ENCODE measurements at places on chromosomes 7 and 10.

GRCh38 chr10:69337296-69338132 is 59.2 kb downstream of the HK1 start:
- DNase-seq, result peak; percentile 68

DNA sequence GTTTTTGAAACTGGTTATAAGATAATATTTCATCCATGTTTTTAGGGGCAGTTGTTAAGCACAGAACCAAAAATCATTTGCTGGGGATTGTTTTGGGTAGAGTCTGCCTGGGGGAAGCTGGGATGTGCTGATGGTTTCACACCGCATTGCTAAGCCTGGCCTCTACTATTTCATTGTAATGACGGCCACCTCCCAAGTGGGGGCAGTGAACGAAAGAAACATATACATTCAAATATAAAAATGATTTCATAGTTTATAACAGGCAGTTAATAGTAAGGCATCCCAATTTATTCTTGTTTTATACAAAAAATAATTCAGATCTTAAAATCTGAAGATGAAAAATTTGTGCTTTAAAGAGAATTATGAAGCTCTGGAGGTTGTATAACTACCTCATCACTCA is 750.8 kb downstream of the REEP3 start:
- no peak for DNase-seq

DNA sequence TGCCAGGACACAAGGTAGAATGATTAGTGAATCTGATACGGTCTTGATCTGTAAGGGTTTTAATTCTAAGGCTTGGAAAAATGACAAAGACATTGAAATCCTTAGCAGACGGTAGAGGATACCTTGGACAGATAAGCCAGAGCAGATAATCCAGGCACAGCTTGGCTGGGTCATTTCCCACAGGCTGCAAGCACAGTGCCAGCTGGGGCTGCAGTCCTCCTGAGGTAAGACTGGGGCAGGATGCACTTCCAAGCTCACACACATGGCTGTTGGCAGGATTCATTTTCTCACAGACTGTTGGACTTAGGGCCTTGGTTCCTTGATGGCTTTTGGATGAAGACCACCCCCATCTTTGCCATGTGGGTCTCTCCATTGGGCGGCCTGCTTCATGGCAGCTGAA is 63.2 kb upstream of the BMPER start:
- no peak for DNase-seq

DNA sequence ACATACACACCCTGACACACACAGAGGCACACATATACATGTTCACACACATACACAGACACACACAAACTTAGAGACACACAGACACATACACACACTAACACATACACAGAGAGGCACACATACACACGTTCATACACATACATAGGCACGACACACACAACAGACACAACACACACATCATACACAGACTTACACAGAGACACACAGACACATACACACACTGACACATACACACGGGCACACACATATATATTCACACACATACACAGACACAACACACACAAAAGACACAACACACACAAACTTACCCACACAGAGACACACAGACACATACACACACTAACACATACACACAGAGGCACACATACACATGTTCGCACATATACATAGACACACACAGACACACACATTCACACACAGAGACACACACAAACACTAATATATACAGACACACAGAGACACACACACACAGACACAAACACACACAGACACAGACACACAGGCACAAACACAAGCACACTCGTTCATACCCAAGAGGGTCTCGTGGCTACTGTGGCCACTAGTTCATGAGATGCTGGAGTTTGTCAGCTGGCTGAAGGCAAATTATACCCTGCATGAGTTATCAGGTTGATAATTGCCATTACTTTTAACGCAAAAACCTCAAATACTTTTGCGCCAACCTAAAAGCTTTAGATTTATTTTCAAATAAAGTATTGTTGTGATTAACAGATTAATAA is 17.7 kb upstream of the KLF6 start:
- no peak for DNase-seq
